Osteocyte (in vitro differentiated cells): ENCODE measurements at places on chromosomes 4 and X. TPM values are rescaled to one million over a fixed set of nuclear protein-coding genes. Genes with fewer than 3 reads are reported as not detected.
A peak's percentile ranks its signal among the peaks of the same experiment; 100 is the strongest.

DNA sequence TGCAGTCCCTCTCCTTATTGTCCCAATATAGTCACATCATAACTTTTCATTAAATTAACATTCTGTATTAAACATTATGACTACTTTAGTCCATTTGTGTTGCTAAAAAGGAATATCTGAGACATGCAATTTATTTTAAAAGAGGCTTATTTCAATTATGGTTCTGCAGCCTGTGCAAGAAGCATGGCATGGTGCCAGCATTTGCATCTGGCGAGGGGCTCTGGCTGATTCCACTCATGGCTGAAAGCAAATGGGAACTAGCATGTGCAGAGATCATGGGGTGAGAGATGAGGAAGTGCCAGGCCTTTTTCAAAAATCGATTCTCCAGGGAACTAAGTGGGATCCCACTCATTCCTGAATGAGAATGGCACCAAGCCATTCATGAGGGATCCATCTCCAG, 476.3 kb upstream of the RPS6KA3 start:
- H3K27me3 ChIP-seq, result peaks cover 5% of the 10 kb centered on the region
- H3K4me1 ChIP-seq, result no peaks in the 10 kb centered on the region
- no peak overlapping the region for H3K27ac ChIP-seq

DNA sequence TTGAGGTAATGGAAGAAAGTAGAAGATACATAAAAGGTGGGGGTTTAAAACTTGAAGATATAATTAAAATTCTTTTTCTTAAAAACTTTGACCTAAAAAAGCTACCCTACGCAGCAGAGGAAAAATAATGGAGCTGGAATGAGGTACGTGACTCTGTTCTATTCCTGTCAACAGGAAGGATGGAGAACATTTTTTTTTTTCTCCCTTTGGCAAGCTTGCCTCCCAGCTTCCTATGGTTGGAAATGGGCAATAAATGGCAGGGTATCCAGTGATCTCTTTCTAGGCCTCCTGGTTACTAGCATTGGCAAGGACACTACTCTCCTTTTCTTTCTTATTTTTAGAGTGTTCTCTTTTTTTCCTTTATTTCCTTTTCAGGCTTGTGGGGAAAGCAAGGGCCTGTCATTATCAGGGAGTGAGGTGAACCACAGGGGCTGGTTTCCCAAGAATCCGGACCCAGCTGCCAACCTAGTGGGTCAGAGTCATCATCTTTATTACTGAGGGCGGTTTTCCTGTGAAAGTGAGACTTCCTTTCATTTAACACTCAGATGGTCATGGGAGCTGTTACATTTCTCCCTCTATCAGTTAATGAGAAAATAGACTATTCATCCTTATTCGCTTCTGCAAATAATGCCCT, 224.6 kb downstream of the SPRY1 start:
- H3K27me3 ChIP-seq, result peaks cover 4% of the 10 kb centered on the region
- peaks cover 19% of the 10 kb centered on the region for H3K4me1 ChIP-seq
- peak overlapping the region; percentile 54 for H3K27ac ChIP-seq
- no peaks in the 10 kb centered on the region for H3K36me3 ChIP-seq

DNA sequence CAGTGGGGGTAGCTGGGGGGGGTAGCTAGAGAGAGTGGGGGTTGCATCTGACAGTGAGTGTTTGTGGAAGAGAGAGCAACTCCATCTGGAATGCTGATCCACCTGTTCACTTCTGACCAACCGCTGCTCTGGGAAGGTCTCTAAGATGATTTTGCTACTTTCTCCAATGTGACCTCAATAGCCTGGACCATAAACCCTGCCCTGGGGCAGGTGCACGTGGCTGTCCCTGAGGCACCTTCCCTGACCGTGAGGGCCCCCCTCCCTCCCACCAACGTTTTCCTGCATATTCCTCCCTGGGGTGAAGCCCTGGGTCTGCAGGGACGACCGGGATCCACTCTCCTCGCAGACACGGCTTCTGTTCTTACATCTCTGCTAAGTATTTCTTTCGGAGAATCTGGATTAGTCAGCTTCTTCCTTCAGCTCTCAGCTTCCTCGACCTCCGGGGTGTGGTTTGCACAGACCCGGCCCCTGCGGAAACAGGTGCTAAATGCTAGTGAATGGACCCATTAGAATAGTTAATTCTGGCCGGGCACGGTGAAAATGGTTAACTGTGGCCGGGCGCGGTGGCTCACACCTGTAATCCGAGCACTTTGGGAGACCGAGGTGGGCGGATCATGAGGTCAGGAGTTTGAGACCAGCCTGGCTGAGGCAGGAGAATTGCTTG, 21.4 kb upstream of the PLCXD1 start:
- no peak overlapping the region for H3K4me3 ChIP-seq
- H3K36me3 ChIP-seq, result no peaks in the 10 kb centered on the region
- H3K4me1 ChIP-seq, result peaks cover 8% of the 10 kb centered on the region

The ALPK1 gene
- 8.3 and 9.1 TPM in 2 replicates for total RNA-seq

The FATE1 gene
- not detected in 2 replicates for total RNA-seq
